ENCODE measurements at places on chromosomes 5 and 9.

DNA sequence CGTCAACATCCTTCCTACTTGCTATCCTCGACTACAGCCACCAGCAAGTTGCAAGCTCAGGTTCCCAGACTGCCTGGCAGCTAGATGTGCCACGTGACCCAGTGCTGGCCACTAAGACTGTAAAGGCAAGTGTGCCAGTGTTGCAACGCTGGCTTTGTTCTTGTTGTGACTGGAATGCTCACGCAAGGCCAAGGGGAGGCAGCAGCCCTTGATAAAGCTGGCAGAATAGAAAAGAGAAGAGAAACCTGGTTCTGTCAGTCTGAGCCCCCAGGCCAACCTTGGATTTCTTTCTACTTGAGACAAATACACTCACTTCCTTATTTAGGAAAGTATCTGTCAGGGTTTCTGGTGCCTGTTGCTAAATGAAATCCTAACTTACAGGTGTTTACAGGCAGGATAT lies 113.0 kb downstream of the KLHL3 start:
- no peak for DNase-seq

- no peak for DNase-seq
Observed at GRCh38 chr5:172929371-172929838, 29.8 kb upstream of the RPL26L1 start.

- no peak for DNase-seq
Observed at GRCh38 chr9:109331353-109331752, 10.5 kb upstream of the EPB41L4B start.

DNA sequence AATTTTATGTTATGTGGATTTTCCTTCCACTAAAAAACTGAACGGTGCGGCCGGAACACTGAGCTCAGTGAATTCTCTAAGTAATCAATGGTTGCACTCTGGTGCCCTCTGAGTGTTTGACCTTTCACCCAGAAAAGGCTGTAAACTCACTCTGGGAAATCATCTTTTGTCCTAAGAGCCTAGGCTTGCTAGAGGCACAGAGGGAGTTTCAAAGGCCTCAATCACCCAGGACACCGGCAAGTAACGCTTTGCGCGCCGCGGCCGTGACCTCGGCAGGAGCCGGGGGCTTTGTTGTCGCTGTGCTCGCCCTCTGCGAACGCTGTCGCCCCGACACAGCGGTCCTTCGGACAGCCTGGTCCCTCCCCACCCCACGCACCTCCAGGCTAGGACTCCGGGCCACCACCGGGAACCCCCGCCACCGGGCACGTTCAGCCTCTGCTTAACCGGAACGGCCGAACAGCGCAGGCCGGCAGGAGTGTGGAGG lies 703 bp downstream of the ISCA1 start:
- DNase-seq = no peak

- DNase-seq = peak; percentile 77
Observed at GRCh38 chr9:34633851-34634550, 3.6 kb downstream of the SIGMAR1 start.

DNA sequence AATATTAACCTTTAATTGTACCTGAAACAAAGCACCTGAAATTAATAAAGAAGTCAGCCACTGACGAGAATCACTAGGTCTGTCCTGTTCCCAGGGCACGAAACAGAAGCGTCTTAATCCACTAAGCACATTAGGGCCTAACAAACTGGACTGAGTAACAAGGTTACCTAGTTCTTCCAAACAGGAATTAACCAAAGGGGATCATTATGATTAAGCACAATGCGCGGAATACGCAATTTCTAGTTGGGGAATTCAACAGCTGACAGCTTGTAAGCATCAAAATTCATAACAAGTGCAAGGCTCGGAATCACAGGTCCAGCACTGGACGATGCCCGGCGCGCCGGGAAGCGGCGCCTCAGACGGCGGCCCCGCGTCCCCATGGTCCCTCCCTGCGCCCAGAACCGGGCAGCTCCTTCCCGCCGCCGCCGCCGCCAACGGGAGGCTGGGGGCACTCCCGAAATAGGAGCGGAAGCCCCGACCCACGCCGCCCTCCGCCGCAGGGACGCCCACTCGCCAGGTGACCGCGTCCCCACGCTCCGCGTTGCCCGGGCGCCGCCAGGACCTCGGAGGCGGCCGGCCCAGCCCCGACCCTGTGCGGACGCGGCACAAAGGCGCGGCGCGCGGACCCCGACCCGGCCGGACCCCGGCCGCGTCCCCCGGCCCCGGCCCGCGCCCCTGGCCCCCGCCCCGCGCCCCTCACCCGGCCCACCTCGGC lies 898 bp downstream of the CAMSAP1 start:
- DNase-seq = no peak

DNA sequence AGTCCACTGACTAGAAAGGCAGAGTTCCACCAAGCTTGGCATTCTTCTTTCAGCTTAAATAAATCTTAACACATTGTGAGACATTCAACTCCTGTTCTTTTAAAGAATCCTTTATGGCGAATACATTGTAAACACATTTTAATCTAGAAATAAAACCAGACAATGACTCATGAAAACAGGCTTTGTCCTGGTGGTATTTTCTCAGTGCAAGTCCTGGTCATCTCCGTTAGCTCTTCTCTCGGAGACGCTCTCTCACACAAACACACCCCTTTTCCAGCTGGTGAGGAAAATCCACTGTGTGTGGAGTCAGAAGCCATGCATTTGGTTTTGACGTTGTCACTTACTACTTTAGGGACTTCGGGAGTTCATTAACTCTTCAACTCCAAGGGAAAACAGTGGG lies 140.4 kb downstream of the AUH start:
- no peak for DNase-seq

DNA sequence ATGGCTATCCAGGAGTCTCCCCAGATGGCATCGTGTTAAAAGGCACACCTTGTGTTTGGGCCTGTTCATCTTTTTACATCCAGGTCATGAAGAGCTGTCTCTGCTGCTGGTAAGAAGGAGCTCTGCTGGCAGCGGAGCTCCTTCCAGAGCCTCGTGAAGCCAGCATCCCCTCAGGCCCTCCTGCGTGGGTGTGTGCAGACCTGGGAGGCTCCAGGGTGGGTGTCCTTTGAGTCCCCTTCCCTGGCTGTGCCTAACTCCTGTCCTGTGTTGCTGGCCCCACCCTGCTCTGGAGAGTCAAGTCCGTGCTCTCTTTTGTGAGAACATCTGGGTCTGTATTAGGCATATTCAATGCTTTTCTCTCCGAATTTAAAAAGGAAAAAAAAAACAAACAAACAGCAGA lies 149.6 kb upstream of the IRX2 start:
- DNase-seq = no peak

GRCh38 chr9:134322781-134323241 lies 3.4 kb upstream of the RXRA start:
- no peak for DNase-seq

DNA sequence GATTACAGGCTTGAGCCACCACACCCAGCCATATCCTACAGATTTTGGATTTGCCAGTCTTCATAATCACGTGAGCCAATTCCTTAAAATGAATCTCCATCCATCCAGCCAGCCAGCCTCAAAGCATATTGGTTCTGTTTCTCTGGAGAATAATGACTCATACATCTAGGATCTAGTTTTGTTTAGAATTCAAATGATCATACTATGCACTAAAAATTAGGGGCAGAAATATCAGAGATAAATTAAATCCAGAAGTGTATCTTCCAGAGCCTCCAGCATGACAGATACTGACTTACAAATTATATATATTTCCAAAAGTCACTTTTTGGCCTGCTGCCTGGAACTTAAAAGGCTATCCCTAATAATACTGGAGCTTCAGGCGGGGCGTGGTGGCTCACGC lies 119.1 kb upstream of the NR5A1 start:
- DNase-seq = no peak

DNA sequence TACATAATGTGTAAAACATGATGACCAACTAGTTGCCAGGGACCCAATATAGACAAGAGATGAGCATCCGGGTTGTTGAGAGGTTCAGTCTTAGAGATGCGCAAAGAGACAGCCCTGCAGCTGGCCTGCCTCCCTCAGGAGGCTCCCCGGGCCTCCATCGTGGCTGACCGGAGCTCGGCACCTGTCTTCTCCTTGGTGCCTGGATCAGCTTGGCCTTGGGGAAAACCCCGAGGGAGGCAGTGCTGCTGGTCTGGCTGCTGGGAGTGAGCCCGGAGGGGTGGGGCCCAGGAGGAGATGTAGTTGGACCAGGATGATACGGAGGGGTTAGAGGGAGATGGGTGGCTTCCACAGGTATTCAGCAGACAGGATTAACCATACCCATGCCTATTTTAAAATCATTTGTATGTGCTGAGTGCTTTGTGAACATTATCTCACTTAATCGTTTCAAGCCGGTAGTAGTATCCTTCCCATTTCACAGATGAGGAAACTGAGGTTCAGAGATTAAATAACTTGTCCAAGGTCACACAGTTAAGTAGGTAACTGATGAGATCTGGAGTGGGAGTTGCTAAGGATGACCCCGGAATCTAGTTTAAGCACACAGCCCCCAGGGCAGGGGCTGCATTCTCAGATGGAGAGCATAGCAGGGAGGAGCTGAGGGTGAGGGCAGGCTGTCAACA lies 173.8 kb downstream of the COL23A1 start:
- DNase-seq = no peak

DNA sequence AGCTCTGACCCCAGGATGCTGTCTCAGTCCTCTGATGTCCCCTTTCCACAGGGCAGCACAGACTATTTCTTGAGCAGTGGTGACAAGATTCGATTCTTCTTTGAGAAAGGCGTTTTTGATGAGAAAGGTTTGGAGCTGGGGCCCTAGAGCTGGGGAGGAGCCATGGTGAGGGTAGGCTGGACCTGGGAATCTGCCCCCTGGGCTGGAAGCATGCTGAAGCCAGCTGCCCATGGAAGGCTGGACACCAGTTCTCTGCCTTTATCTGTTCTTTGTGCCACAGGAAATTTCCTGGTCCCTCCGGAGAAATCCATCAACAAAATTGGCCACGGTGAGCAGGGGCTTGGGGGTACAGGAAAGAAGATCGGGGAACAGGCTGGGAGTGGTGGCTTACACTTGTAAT lies 12.9 kb downstream of the PHYHD1 start:
- DNase-seq = no peak

Data from CD4-positive, alpha-beta T cell treated with Interleukin-4 for 4 hours (primary cell).